ENCODE measurements at places on chromosomes 16 and 17.

- no peak for DNase-seq
Measured at GRCh38 chr17:77569846-77570564, 388.5 kb upstream of the TNRC6C start.

- DNase-seq: no peak
Measured at GRCh38 chr16:16033208-16033717, 83.8 kb downstream of the ABCC1 start.

GRCh38 chr17:38604479-38605403, 1.0 kb downstream of the SRCIN1 start:
- no peak for DNase-seq

- DNase-seq: no peak
Measured at GRCh38 chr17:72927146-72927545, 165.3 kb downstream of the SLC39A11 start.

GRCh38 chr16:80147026-80147655, 393.7 kb upstream of the DYNLRB2 start:
- DNase-seq: no peak

DNA sequence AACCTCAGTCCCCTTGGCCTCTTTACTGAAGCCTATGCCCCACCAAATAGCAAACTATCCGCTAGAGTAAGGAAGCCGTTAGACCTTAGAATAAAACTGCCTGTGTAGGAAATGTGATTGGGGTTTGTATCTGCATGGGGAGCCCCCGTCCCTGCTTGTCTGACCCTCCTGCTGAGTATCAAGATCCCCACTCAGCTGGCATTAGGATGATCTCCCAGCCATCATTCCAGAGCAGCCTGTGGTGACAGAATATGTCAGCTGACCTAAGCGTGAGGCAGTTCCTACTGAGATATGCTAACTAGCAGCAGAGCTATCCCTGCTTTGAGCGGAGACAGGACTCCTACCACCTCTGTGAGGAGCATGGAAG, 645 bp upstream of the GFOD2 start:
- peak; percentile 39 for DNase-seq

DNA sequence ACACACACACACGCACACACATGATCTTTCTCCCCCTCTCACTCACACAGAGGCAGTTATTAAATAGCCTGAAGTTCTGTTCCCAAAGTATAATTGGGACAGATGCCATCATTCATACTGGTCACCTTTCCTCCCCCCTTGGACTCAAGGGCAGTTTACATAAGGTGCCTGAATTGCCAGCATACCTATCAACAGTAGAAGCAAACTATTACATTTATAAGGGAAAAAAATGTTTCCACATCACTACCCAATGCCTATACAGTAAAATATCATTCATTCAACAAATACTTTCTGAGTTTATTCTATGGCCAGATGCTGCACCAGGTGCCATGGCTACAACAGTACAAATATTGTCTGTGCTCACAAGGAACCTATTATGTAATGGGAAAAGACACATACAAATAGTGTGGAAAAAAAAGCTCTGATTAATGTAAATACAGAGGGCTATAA, 6.3 kb downstream of the CNTD1 start:
- DNase-seq: no peak

Measured in astrocyte of the spinal cord (primary cell).